Calu3 (cell line): ENCODE measurements at places on chromosomes 5 and 9. TPM values are rescaled to one million over a fixed set of nuclear protein-coding genes. Genes with fewer than 3 reads are reported as not detected.

GRCh38 chr5:6926491-6927038, 213.3 kb downstream of the TENT4A start:
- H3K27ac ChIP-seq: no peak overlapping the region
- H3K36me3 ChIP-seq: no peaks in the 10 kb centered on the region
- no peak overlapping the region for H3K4me3 ChIP-seq

DNA sequence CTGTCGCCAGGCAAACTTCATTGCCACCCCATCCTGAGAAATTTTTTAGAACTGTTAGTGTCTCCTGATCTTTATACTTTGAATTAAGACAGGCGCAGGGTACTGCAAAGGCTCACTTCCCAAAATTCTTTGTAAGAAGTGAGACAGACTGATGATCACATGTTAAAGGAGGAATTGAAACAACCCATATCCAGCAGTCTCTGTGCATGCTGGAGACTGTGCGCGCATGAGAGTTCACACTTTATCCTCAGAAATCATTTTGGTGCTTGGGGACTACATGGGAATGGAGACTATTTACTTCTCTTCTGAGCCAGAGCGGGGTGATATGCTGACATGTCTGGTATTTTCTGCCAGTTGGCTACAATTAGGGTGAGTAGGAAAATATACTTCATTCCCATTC, 91.2 kb downstream of the ZNF474 start:
- H3K27me3 ChIP-seq: no peaks in the 10 kb centered on the region
- H3K36me3 ChIP-seq: no peaks in the 10 kb centered on the region
- H3K4me3 ChIP-seq: no peak overlapping the region
- no peak for DNase-seq
- no peak overlapping the region for H3K27ac ChIP-seq
- no peaks in the 10 kb centered on the region for H3K4me1 ChIP-seq

DNA sequence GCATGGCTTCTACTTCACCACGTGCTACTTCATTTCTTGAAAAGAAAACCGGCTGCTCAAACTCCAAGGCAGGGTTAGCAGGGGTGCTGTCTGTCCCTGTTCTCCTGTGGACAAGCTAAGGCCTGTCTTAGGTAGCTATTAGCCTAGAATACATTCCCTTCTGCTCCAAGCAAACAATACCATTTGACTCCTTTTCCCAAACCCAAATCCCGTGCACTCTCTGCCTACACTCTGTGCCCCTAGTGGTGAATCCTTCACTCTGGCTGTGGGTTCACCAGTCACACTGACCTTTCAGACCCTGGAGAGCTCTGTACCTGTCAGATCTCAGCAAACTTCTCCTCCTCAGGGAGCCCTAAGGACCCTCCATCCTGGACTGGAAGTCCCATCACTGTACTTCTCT, 211.6 kb downstream of the SLIT3 start:
- no peak for DNase-seq
- H3K4me3 ChIP-seq: no peak overlapping the region
- no peaks in the 10 kb centered on the region for H3K4me1 ChIP-seq
- H3K27me3 ChIP-seq: no peaks in the 10 kb centered on the region
- H3K36me3 ChIP-seq: no peaks in the 10 kb centered on the region

DNA sequence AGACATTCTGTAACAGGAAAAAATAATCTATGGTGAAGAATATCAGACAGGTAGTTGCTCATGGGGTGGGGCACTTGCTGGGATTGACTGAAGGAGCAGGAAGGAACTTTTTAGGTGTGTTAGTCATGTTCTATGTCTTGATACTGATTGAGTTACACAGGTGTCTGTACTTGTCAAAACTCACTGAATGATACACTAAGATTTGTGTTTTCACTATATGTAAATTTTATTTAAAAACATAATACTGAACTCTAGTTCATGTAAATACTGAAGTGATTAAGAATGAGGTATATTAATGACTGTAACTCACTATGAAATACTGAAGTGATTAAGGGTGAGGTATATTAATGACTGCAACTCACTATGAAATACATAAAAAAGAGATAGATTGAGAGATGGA, 28.5 kb downstream of the IL6ST start:
- no peaks in the 10 kb centered on the region for H3K27me3 ChIP-seq
- H3K4me1 ChIP-seq: peaks cover 8% of the 10 kb centered on the region
- DNase-seq: no peak
- no peak overlapping the region for H3K4me3 ChIP-seq

RPS14 gene
- total RNA-seq: 2,194 and 2,330 TPM in 2 replicates

CNTNAP3B gene
- total RNA-seq: 24.8 and 35.5 TPM in 2 replicates

PCDHA7 gene
- 0.95 and 1.2 TPM in 2 replicates for total RNA-seq

SLC27A4 gene
- 13.8 and 15.3 TPM in 2 replicates for total RNA-seq

ADAMTS12 gene
- total RNA-seq: 1.2 TPM in 2 replicates

DNA sequence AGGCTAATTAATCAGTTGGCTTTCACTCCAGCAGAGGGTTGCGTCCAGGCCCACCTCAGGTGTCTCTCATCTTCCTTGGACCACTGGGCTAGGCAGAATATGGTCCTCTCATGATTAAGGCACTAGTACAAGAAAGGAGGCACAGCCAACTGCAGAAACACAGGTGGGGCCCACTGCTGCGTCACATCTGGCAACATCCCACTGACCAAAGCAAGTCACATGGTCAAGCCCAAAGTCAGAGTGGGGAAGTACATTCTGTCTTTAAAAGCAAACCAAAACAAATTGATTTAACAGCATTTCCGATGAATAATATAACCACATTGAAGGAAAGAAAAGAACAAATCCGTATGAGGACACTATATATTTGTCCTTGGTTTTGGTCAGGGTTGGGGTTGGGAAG, 28.0 kb upstream of the UBTD2 start:
- H3K4me3 ChIP-seq: no peak overlapping the region
- DNase-seq: no peak
- H3K4me1 ChIP-seq: peaks cover 13% of the 10 kb centered on the region
- H3K27ac ChIP-seq: no peak overlapping the region

GRCh38 chr9:72315089-72315509, 49.9 kb downstream of the ZFAND5 start:
- H3K27me3 ChIP-seq: no peaks in the 10 kb centered on the region
- H3K36me3 ChIP-seq: peaks cover 6% of the 10 kb centered on the region
- H3K4me1 ChIP-seq: peaks cover 29% of the 10 kb centered on the region
- H3K4me3 ChIP-seq: peak overlapping the region; percentile 50
- peak overlapping the region; percentile 85 for H3K27ac ChIP-seq

DNA sequence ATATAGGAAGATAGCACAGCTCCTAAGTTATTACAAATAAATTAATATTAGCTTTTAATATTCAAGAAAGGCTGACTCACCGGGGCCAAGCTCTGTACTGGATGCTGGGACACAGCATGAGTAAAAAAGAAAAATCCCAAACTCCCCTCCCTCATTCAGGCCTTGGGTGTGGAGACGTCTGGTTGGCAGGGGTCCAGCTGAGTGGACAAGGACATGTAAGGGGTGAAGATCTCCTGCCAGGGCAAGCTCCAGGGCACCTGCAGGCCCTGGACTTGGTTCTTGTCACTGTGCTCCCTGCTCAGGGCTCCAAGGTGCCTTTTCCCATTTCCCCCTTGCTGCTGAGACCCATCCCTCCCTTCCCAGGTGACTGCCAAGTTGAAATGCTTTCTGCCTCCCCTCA, 388.5 kb downstream of the ENC1 start:
- H3K36me3 ChIP-seq: no peaks in the 10 kb centered on the region
- no peak overlapping the region for H3K4me3 ChIP-seq
- peaks cover 18% of the 10 kb centered on the region for H3K4me1 ChIP-seq
- DNase-seq: no peak
- H3K27me3 ChIP-seq: no peaks in the 10 kb centered on the region

SMC5 gene
- 26.4 and 28.6 TPM in 2 replicates for total RNA-seq

DNA sequence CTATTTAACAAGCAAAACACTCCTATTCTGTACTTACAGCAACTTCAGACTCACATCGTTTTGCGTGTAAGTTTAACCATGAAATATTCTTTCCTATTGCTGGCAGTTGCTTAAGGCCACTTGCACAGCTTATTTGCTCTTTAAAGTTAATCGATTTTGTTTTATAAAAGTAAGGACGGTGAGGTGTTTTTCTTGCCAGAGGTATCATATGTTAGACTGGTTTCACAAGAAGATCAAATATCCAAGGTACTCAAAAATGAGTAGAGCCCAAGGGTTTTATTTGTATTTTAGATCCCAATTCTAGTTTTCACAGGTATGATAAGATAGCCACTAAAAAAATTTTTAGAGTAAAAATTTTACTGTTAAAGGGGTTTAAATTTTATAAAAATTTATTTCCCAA, 16.2 kb downstream of the CLINT1 start:
- no peaks in the 10 kb centered on the region for H3K27me3 ChIP-seq
- DNase-seq: no peak
- peaks cover 33% of the 10 kb centered on the region for H3K36me3 ChIP-seq
- H3K4me3 ChIP-seq: peak overlapping the region; percentile 37
- H3K4me1 ChIP-seq: peaks cover 48% of the 10 kb centered on the region
